PC-3 (cell line): ENCODE measurements at places on chromosomes 2 and 18. TPM values are rescaled to one million over a fixed set of nuclear protein-coding genes. Genes with fewer than 3 reads are reported as not detected.

Gene KLHL41
- 0.07 and 0.12 TPM in 2 replicates for total RNA-seq

Gene PNPT1
- 38.8 and 43.6 TPM in 2 replicates for total RNA-seq

Gene IGFBP2
- total RNA-seq: 174 and 183 TPM in 2 replicates

Gene AGXT
- not detected in 2 replicates for total RNA-seq

Gene POTEC
- total RNA-seq: 0.04 TPM in 1 of 2 replicates, not detected in the other

Gene SLC19A3
- total RNA-seq: 0.26 TPM in 1 of 2 replicates, not detected in the other

Gene NCKAP5
- total RNA-seq: 3.2 and 4.8 TPM in 2 replicates

Gene TTLL4
- total RNA-seq: 21.0 and 32.9 TPM in 2 replicates

Gene FAM136A
- 67.6 and 70.8 TPM in 2 replicates for total RNA-seq

Gene G6PC2
- not detected in 2 replicates for total RNA-seq

Gene RGPD4
- not detected in 2 replicates for total RNA-seq

Gene FECH
- total RNA-seq: 87.7 and 136 TPM in 2 replicates

Gene ABHD1
- 0.36 TPM in 1 of 2 replicates, not detected in the other for total RNA-seq

Gene GPR35
- 2.4 and 5.2 TPM in 2 replicates for total RNA-seq

Gene CD8B2
- not detected in 2 replicates for total RNA-seq

- DNase-seq: no peak
These were observed 65.5 kb downstream of the CABLES1 start for GRCh38 chr18:23200756-23201155.

- DNase-seq: no peak
These were observed 24.3 kb downstream of the TMEM237 start for GRCh38 chr2:201618744-201619662.

DNA sequence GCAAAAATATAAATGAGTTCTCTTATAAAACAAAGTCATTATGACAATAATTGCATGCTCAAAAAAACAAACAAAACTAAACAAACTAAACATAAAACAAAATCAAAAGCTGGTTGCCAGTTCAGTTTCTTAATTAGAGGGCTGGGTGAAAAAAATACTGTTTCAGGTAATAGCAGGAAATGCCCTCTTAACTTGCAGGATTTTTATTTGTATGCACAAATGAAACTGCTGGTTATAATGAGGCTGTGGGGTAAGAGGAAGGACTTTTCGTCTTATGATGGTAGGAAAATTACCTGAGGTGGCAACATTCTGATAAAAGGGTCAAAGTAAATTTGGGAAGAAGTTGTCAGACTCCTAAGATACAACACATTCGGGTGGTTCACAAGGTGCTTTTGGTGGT is 21.5 kb upstream of the CDKL4 start:
- no peak for DNase-seq

GRCh38 chr18:11565716-11566115 is 43.7 kb upstream of the SLC35G4 start:
- DNase-seq: no peak

DNA sequence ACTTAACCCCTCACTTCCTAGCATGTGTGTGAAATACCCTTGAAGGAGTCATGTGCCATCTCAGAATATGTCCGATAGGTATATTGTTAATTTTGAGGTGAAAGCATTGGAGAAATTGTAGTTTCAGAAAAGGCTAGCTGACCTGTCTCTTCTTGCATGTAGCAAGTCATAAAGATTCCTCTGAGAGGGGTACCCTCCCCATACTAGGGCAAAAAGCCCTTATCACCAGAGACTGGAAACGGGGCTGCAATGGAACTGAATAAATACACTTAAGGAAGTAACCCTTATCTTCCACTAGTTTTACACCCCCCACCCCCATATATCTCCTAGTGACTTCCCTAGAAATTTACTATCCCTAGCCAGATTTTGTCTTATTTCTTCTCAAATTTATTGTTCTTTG is 1.8 kb upstream of the SF3B6 start:
- DNase-seq: no peak

- no peak for DNase-seq
These were observed 27.5 kb downstream of the LPIN1 start for GRCh38 chr2:11773747-11774525.

GRCh38 chr18:13394801-13395200 is 176.2 kb downstream of the LDLRAD4 start:
- no peak for DNase-seq

DNA sequence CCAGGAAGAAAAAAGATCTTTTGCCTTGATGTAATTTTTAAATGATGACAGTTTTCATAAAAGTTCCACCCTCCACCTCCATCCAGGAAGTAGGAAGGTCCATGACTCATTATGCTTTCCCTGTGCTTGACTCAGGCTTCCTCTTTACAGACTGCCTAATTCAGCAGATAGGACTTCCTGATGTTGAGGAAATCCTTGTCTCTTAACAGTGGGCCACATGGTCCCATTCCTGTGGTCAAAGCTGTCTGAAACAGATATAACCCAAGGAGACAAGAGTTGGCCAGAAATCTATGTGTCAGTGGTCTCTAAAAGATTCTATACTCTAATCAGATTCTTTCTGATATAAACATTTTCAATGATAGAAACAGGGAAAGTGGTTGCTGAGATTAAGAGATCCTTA is 119.1 kb downstream of the BAZ2B start:
- DNase-seq: peak; percentile 90

GRCh38 chr2:214549946-214550345 is 139.1 kb downstream of the VWC2L start:
- DNase-seq: no peak

- DNase-seq: no peak
These were observed 40.7 kb upstream of the CCDC150 start for GRCh38 chr2:196598846-196599245.

GRCh38 chr18:12768625-12769024 is 65.8 kb downstream of the PSMG2 start:
- DNase-seq: peak; percentile 25

DNA sequence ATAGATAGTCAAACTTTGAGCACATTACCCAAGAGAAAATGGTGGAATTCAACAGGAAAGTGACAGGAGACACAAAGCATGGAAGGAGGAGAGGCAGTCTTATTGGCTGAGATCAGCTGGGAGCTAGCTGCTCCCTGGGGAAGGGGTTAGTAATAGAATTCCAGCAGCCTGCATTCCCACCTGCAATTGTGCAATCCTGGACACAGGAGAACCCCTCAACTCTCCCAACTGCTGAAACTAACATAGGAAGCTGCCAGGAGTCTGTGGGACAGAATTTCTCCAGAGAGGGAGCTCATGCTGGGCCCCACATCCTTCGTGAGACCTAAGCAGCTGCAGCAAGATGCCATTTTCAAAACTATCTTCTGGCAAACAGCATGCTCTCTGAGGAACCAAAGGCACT is 69.8 kb upstream of the ACVR1C start:
- no peak for DNase-seq

- no peak for DNase-seq
These were observed 39.4 kb upstream of the ITM2C start for GRCh38 chr2:230825354-230825753.

GRCh38 chr2:173030561-173031490 is 44.8 kb upstream of the MAP3K20 start:
- DNase-seq: no peak

DNA sequence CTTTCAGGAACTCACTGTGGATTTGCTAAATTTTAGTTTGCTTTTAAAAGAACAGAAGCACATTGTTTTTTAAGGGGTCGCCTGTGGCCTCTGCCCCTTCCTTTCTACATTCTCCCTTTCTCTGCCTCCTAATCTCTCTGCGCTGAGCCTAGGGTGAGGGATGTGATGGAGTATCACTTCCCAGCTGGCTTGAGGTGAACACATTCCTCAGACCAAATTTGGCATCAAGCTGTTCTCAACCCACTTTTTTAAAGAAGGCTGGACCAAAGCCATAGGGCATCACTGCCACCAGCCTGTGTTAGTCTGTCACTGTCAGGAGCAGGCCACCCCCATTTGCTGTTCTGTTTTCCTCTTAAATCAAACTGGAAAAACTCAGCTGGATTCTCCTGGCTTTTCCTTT is 27.4 kb downstream of the EIF4E2 start:
- no peak for DNase-seq

- DNase-seq: no peak
These were observed 331.0 kb downstream of the CDH2 start for GRCh38 chr18:27845897-27846296.

- DNase-seq: peak; percentile 89
These were observed 30.2 kb downstream of the XDH start for GRCh38 chr2:31384351-31384750.

- peak; percentile 28 for DNase-seq
These were observed 74.8 kb downstream of the CDK15 start for GRCh38 chr2:201880993-201881611.

- DNase-seq: peak; percentile 30
These were observed 49.1 kb upstream of the CTDP1 start for GRCh38 chr18:79630281-79631095.

- DNase-seq: no peak
These were observed 23.0 kb downstream of the ZFP36L2 start for GRCh38 chr2:43203373-43203772.
